Naive thymus-derived CD8-positive, alpha-beta T cell (primary cell): ENCODE measurements at places on chromosomes 13 and 19.

GRCh38 chr19:10854350-10855089, 6.3 kb downstream of the C19orf38 start:
- DNase-seq, result no peak

DNA sequence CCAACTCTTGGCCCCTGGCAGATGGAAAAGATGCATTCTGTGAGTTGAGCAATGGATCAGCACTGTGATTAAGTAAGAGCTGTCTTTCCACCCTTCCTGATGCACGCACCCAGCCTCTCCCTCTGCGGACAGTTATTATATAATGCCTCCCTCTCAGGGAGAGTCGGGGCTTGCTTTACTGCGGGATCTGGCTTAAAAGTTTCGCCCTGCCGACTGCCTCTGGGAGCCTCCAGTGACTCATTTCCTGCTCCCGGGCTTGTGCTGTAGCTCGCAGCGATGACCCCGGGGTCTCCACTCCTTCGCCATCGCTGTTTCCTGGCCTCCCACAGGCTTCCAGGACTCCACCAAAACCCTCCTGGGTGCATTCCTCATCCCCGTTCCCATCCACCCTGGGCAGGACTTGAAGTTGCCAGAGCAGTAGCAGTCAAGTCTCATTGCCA, 107.4 kb upstream of the SLC7A1 start:
- no peak for DNase-seq

DNA sequence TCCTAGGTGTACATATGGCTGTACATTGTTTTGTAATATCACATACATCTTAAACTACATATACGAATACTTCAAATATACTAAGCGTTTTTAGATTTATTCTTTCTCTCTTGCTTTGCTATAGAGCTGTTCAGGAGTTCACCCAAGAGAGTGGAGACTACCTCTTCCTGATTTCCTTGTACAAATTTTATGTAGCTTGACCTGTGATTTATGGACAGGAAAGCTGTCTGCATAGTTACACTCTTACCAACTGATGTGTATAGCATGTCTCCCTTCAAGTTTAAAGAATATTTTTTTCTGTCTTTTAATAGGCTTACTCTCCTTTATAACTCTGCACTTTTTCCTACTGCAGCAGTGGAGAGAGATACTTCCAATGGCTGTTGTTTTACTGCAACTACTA, 428.7 kb downstream of the NDFIP2 start:
- no peak for DNase-seq

GRCh38 chr19:52171321-52172169, at the start of gene ZNF836:
Gene ZNF836, minus strand, starts transcription at chr19:52171621. Its CDS starts 3,549 bp downstream, at chr19:52168072.
- DNase-seq, result peak; percentile 87

DNA sequence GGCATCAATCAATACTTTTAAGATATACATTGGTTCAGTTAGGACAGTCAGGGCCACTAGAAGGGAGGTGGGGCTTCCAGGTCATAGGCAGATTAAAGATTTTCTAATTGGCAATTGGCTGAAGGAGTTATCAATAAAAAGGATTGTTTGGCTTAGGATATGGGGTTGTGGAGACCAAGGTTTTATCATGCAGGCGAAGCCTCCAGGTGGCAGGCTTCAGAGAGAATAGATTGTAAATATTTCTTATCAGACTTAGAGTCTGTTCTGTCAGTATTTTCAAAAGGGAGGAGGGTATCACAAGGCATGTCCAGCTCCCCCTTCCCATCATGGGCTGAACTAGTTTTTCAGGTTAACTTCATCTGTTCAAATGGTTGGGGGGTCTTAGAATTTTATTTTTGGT, 77.4 kb upstream of the FARP1 start:
- DNase-seq, result no peak

DNA sequence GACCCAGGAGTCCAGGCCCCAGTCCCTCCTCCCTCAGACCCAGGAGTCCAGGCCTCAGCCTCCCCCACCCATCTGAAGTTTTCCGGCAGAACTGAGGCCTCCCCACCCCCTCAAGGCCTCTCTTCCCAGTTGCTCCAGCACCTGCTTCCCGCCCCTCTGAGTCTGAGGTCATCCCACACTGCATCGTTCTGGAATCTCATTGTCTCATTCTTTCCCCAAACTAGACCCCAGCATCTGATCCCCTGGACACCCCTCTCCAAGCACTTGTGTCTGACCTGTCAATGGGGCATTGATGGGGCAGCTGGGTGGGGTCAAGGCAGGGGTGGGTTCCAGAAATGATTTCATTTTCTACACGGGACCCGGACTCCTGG, 793 bp upstream of the SBK2 start:
- DNase-seq, result no peak
